ENCODE measurements at places on chromosomes 3 and 15. TPM values are rescaled to one million over a fixed set of nuclear protein-coding genes. Genes with fewer than 3 reads are reported as not detected.

The RTP3 gene
- not detected for total RNA-seq

The TMEM158 gene
- total RNA-seq = 1.5 TPM

The GNAT1 gene
- not detected for total RNA-seq

The VEPH1 gene
- not detected for total RNA-seq

The MYO5C gene
- total RNA-seq = 8.9 TPM

The PODXL2 gene
- total RNA-seq = 5.5 TPM

The EEF1AKMT4 gene
- 13.9 TPM for total RNA-seq

The XCR1 gene
- total RNA-seq = not detected

The PARP15 gene
- not detected for total RNA-seq

The FOXP1 gene
- total RNA-seq = 20.2 TPM

The GRAMD2A gene
- total RNA-seq = 9.0 TPM

The SENP2 gene
- 26.7 TPM for total RNA-seq

The SPATA12 gene
- total RNA-seq = not detected

The HDC gene
- total RNA-seq = not detected

The CDHR4 gene
- not detected for total RNA-seq

The CACNA1D gene
- under 0.01 TPM for total RNA-seq

The IQCF6 gene
- total RNA-seq = not detected

The MUC13 gene
- not detected for total RNA-seq

The IMPG2 gene
- under 0.01 TPM for total RNA-seq

The PROS1 gene
- total RNA-seq = 9.6 TPM

The PLSCR2 gene
- total RNA-seq = 0.21 TPM

The IL1RAP gene
- 42.4 TPM for total RNA-seq

The SLC28A1 gene
- not detected for total RNA-seq

The LXN gene
- total RNA-seq = 3.9 TPM

The ZNF662 gene
- 0.96 TPM for total RNA-seq

The RASL12 gene
- total RNA-seq = not detected

All from tracheal epithelial cell (primary cell).